ENCODE measurements at places on chromosomes 2 and 18.

DNA sequence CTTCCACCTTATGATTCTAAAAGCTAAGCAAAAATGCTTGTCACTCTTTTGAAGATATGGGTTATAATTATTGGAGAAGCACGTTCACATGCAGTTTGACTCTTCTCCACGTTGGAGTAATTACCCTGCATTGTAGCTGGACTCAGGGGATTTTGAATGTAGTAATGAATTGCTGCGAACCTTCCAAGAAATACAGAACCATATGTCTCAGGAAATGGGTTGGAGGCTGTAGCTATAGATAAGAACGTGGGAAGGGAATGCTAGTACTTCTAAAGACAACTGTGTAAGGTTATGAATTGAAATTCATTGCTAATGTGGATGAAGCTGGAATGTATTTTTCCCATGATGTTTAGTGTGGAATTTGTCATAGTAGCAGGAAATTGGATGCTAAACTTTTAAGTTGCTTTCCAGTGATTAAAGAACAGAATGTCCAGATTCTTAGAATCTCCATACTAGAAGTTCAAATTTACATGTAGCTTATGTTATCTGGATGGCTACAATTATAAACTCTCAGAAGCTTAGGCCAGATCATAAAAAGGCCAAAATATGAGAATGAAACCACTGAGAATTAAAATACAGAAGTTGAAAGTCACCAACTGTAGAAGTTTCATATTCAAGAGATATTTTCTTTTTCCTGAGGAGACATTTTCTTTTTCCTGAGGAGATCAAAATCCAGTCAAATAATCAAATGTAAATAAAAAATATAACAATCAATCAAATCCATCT lies 27.3 kb upstream of the SPOPL start:
- DNase-seq = no peak

DNA sequence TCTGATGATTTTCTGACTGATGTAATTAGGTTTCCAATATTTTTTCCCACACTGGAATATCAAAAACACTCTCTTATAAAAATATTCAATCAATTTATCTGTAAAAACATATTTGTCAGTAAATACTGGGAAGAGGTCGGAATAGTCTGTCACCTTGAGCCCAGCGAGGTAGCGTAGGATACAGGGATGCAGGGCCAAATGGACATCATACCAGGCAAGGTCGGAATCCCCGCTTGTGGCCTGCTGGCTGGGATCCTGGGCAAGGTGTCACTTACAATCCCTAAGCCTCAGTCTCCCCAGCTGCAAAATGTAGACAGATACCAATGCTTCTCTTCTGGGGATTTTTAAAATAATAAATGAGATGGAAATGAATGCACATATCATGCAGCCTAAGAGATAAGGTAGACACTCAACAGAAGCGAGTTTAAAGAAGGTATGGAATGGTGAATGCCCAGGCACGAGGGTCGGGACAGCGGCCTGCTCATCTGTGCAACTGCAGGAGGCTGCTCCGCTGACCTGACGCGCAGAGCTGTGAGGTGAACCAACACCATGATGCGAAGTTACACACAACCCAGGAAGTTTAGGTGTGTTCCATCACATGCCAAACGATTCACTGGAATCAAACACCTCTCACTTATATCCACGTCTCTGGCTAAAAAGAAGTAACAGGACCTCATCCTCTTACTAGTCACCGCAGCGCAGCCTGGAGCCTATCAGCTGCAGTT lies 98.2 kb downstream of the EIPR1 start:
- DNase-seq = no peak

DNA sequence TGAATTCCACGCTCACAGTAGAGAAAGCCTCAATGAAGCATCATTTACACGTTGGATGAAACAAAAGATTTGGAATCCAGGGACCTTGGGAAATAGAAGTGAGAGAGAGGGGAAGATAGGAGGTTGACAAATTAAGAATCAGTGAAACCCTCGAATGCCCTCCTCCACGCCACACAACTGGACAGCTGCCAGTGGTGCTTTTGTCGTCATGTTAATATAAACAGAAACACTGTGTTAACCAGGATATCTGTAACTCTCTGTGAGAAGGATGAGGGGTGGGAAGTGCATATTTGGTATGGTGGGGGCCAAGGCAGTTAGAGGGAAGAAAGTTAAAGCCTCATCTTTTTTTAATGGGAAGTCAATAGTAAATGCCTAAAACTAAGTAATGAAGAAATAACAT lies 108.7 kb downstream of the GFPT1 start:
- DNase-seq = no peak

- DNase-seq = peak; percentile 63
Measured at GRCh38 chr2:69975853-69976462, 14.5 kb upstream of the ASPRV1 start.

GRCh38 chr2:37871456-37872191 lies 53.5 kb upstream of the RMDN2 start:
- DNase-seq = peak; percentile 48

DNA sequence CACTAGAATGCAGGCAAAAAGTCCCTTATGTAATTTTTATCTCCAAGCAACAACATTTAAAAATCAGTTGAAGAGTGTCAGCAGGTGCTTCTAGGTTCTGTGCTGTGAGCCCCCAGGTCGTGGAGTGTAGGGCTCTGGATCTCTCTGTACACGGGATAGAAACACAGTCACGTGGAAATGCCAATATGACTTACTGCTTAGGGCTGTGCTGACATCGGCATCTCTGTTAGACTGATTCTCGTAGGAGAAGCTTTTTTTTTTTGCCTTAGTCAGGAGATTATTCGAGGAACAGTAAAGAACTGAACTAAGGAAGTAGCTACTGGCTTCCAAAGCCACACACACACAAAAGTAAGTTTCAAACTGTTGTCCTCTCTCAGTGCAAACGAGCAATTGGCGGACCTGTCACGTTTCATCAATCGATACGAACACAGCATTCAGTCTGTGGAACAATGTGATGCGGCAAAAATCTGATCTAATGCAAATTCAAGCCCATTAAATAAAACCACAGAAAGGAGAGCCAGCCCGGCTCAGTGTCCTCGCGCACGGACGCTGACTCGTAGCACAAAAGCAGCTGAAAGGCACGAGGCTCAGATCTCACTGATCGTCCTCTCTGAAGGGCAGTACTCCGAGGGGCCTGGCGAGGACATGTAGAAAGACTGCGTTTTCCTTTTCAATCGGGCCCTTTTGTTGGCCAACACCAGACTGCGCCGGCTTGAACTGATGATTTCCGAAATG lies 41.5 kb downstream of the PRELID3A start:
- DNase-seq = no peak

- DNase-seq = no peak
Measured at GRCh38 chr2:234147335-234147861, 96.9 kb downstream of the SPP2 start.

DNA sequence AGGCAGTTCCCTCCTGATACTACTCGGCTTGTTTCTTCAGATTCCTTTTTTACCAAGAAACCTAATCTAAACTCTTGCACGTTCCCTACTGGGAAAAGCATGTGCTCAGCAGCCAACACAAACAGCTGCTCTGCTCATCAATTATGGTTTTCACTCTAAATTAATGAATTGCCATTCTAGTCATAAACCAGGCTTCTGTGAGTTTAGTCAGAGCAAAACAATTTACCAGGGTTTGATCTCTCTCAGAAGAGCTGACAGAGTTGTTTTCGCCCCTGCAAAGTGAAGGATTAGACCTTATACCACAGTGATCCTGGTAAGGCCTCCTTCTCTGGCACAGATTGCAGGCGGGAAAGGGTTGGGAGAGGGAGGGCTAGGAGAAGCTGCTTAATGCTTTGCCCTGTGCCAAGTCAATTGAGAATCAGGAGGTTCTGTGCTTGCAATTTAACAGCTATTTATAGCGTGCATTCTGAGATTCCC lies 57.2 kb downstream of the REEP1 start:
- no peak for DNase-seq

DNA sequence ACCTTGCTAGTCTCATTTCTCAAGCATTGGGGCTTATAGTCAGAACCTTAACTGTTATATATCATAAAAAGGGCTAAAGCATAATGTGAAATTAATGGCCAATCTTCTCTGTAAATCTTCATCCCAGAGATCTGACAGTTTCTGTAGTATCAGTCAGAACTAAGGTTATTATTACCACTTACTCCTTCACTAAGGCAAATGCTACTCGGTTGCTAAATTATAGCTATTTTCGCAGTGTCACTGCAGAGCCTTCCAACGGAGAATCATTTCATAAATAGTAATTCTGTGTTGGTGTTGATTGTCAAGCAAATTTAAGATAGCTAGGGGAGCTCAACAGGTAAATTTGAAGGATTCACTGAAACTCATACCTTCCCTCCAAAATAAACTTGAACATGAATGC lies 258.0 kb downstream of the METTL4 start:
- DNase-seq = no peak

DNA sequence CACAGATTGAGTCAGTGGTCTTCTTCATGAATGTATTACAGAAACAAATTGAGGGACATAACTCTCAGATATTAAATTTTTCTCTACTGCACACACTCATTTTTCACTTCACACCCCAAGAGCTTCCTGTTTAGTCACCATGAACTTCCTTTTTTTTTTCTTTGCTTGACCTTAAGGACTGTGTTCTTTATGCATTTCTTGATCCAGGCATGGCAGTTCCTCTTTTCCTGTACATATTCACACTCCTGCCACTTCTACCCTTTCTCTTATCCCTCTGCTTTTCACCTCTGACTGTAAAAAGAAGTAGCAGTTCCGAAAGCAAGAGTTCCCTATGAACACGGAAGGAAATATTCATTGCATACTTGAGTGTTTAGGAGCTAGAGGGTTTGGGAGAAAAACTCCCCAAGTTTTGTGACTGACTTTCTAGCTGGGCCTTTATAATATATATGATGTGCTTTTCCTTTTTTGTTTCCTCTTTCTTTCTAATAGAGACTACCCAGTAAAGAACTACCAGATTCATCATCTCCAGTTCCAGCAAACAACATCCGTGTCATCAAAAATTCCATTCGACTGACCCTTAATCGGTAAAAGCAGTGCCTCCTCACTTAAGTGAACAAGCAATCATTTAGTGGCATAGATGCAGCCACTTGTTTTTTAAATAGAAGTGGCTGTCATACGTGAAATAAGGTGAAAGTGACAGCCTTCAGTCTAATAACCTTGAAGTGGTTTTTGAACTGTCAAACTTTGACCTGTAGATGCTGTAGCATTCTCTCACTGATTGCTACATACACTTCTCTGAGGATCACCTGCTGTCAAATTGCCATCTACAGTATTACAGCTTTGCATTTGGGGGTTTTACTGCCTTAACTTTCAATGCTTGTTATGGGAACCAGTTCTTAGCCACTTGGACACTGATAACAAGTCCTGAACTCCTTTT lies 40.8 kb downstream of the PAPOLG start:
- peak; percentile 92 for DNase-seq

All from NB4 (cell line).